NCI-H1048 (cell line): ENCODE measurements at places on chromosomes 2 and 18.

DNA sequence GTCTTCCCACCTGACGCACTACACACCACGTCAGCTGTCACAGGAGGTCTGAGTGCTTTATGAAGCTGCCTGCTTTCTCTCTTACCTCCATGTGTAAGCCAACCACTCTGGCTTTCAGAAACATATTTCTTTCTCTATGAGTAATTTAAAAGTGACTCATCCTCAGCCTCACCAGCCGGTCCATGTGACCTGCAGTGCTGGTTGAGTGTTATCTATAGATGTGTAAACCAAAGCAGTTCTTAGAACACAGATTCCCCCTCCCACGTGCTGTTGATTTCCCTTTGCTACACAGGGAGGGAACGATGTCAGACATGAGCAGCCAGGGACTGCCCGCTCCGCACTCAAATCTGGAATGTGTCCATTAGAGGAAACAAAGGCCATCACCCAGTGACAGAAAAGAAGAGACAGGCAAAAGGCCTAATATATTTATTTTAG, 157.8 kb downstream of the BCL2 start:
- no peak for DNase-seq

DNA sequence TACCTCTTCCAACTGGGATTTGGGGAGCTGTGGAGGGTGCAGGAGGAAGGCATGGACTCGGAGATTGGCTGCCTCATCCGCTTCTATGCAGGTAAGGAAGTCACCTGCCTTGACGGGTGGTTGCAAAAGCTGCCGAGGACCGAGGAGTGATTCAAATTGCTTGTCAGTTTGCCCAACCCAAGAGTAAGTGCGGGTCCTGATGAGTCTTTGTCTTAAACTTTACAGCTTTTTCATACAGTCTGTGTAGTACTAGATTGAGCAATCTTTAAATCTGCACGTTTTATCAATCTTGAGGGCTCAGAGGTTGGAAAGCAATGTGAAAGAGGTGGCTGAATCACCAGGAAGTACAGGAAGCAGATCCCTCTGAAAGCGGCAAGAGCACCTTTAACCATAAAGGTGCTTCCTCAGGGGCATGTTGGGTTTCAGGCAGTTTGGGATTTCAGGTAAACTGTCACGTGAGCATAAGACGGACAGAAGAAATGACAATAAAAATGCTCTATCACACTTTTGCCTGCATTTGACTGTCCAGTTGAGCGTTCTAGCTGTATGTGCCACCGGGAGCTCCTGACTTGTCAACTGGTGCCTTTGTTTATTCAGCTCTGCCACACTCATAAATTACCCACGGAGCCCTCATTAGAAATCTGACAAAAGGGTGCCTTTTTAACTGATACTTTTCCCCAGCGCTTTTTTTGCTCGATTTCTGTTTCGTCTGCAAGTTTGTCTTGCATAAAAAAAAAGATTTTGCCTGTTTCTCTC, 2.0 kb downstream of the PHLPP1 start:
- peak; percentile 31 for DNase-seq

- DNase-seq, result no peak
These were observed 30.7 kb upstream of the CALCRL start for GRCh38 chr2:187478719-187479118.

DNA sequence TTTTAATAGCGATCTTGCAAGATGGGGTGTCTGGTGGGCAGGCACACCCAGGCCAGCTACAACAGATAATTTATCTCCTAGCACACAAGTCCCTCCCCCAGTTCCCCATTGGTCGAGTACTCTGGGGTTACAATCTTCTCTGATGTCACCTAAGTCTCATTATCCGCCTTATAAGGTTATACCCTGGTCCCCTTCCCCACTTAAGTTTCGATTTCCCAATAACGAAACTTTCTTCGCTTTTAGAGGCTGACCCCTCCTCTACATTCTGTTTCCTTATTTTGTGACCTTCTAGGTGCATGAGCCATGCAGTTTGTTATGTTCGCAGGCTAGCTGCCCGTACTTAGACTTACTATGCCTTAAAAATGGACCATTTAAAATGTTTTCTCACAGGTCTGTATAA, 180.1 kb downstream of the CAPN13 start:
- DNase-seq, result no peak

DNA sequence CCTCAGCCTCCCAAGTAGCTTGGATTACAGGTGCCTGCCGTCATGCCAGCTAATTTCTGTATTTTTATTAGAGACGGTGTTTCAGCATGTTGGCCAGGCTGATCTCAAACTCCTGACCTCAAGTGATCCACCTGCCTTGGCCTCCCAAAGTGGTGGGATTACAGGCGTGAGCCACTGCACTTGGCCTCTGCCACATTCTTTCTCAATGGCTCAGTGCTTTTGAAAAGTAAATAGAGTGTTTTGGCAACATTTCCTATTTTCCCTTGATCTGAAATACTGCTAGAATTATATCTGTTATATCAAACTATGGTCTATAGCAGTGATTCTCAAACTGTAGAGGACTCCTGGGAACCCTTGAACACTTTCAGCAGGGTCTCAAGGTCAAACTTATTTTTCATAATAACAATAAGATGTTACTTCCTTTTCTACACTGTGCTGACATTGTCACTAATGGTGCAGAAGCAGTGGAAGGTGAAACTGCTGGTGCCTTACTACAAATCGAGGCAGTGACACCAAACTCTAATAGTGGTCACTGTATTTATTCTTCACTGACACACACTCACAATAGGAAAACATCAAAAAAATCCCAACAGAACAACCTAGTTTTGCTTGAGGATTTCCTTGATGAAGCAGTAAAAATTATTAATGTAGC, 10.6 kb downstream of the DAW1 start:
- no peak for DNase-seq

DNA sequence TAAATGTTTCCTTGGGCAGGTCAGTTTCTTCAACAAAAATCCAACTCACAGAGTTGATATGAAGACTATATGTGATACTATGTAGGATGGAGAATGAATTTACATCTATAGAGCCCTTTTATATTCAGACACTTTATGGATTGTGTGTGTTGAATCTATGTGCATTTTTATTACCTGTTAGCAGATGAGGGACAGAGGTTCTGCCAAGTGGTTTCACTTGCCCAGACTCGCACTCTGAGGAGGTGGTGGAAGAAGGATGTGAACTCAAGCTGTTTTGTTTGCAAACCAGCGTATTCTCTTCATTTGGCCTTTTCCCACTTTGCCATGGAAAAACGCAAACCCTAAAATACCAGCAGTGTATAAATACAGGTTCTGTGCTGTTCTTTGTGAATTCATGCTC, 237.6 kb downstream of the TDRD15 start:
- DNase-seq, result no peak

DNA sequence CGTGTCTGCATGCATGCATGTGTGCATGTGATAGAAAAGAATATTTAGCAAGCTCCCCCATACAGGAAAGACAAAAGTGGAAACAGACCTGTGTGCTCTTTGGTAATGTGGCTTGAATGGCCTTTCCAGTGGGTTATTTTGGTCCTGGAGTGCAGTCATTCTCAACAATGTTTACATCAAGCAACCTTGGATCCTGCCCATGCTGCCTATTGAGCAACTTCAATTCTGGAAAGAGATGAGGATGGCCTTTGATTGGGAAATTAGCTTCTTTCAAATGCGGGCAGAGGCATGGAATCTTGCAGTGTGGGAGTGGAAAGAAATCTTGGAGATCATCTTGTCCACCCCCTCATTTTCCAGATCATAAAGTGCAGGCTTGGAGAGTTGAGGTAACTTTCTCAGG, 87.2 kb upstream of the SMAD2 start:
- DNase-seq, result no peak

DNA sequence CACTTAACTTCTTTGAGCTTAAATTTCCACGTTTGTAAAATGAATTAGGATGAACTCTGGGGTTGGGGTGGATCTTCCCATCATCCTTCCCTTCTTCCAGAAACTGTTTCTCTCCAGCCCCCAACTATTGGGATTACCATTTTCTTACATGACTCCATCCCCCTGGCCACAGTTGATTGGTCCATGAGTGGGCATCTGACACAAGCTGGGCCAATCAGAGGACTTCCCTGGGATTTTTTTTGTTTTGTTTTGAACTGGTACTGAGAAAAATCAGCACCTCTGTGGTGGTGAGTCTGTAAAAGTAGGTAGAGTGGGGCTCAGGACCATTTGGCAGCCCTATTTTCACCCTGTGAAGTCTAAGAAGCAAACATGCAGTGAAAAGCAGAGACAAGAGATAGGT, 118.0 kb upstream of the SERTAD2 start:
- no peak for DNase-seq

GRCh38 chr2:54704688-54705605, 18.5 kb upstream of the EML6 start:
- DNase-seq, result no peak
